ENCODE measurements at places on chromosomes 13 and 19.

DNA sequence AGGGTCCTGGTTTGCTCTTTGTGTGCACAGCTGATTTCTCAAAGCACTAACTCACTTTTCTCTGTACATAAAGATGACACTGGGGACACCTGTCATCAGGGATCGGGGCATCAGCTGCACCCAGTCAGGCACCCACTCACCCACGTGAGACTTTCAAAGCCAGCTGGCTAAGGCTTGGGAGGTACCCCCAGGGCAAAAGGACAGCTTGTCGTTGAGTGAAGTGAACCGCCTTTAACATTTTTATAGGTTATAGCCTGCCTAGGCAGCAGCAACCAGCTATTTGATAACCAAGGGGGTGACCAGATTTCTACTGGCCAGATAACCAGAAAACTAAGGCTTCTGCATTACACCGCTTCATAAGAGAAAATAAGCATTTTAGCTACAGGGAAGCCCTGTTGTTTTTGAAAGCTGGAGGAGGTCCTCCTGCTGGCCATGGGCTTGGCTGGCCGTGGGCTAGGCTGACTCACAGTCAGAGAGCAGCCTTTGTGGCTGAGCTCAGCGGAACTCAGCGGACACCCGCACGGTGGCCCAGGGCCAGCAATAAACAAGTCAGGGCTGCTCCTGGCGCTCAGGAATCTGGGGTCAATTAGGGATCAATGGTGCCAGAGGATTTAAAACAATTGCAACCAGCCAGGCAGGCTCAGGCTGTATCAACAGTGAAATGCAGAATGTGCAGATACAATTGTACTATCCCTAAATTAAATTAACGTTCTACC is 57.1 kb downstream of the ALOX5AP start:
- peak; percentile 91 for DNase-seq

DNA sequence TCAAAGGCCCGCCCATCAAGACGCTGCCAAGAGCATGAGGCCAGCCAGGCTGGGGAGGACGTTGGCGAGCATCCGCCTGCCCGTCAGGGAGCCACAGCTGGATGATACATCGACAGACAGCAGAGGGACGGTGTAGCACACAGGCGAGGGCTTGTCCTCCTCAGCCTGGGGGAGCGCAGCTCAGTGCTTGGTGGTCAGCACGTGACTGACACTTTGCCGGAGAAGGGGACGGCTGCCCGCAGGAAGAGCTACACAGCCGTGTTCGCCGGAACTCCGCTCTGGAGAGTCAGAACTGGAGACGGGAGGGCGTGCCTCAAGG is 34.1 kb downstream of the CSNK1G2 start:
- DNase-seq: no peak

DNA sequence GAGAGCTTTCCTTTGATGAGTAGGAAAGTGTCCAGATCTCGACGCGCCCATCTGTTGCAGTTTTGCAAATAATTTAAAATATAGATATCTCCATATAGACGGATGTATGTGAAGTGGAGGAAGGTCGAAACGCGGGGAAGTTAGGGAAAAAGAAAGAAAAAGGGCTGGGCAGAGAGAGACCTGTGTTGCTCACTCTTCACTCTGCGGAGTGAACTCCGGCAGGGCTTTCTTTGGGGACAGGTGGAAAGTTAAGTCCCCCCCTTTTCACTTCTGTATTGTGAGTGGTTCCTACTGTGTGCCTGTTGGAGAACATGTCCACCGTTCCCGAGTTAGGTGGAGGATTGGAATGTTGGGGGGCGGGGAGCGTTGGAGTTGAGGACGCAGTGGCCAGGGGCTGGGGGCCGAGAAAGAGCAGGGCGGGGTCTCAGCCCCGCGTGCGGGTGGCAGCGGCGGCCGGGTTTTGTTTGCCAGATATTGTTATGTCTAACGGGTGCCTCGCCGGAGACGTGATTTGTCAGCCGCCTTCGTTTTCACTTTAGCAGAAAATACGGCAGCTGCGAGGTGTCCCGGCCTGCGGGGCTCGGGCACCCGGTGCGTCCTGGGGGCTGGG is 145.1 kb upstream of the ZNF536 start:
- DNase-seq: no peak

- no peak for DNase-seq
These were observed 22.1 kb downstream of the EDNRB start for GRCh38 chr13:77896536-77896935.

GRCh38 chr19:11551603-11552235 is 7.3 kb downstream of the ELOF1 start:
- DNase-seq: no peak

DNA sequence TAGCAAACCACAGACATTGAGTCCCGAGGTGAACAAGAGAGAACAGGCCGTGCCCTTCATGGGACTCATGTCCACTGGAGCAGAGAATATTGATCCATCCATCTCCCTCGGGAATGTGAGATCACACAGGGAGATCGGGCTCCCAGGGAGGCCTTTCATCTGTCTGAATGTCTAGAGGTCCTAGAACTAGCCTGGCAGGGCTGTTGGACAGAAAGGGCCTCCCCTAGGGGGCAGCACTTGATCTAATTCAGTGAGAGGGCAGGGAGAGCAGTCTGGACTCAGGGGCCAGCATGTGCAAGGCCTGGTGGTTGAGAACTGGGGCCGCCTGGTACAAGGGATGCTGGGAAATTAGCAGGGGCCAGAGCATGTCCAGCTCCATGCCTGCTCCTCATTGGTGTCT is 4.3 kb downstream of the RUVBL2 start:
- peak; percentile 40 for DNase-seq

DNA sequence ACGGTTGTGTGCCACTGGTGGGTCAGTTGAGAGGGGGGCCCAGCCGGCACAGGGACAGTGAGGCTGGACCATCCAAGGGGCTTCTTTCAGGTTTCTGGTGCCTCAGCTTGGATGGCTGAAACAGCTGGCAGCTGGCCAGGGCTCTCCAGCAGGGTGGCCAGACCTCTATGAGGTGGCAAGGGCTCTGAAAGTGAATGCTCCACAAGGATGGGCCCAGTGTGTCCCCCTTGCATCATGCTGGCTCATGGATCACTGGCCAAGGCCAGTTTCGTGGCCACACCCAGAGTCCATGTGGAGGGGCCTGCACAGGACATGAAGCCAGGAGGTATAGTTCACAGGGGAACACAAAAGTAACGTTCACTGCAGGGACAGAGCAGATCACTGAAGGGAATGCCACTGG is 49.6 kb downstream of the CDADC1 start:
- no peak for DNase-seq

DNA sequence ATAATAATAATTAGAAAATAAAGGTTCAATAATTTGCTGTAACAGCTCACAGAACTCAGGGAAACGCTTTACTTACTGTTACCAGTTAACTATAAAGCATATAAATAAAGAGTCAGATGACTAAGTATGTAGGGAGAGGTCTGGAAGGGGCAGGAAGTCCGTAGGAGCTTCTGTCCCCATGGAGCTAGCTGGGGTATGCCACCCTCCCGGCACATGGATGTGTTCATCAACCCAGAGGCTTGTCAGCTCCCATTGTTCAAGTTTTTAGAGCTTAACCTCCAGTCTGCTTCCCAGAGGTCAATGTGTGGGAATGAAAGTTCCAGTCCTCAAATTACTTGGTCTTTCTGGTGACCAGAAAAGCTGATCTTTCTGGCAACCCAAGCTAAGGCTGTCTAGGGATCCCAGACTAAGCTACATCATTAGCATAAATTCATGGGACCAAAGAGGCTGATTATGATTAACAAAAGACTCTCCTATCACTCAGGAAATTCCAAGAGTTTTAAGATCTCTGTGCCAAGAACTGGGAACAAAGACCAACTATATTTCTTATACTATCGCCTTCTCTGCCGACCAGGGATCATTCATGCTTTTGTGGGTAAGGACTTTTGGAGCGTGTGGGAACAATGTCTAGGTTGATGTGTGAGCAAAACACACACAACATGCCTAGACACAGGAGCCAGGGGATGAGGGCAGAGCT is 31.7 kb upstream of the ZNF507 start:
- no peak for DNase-seq

DNA sequence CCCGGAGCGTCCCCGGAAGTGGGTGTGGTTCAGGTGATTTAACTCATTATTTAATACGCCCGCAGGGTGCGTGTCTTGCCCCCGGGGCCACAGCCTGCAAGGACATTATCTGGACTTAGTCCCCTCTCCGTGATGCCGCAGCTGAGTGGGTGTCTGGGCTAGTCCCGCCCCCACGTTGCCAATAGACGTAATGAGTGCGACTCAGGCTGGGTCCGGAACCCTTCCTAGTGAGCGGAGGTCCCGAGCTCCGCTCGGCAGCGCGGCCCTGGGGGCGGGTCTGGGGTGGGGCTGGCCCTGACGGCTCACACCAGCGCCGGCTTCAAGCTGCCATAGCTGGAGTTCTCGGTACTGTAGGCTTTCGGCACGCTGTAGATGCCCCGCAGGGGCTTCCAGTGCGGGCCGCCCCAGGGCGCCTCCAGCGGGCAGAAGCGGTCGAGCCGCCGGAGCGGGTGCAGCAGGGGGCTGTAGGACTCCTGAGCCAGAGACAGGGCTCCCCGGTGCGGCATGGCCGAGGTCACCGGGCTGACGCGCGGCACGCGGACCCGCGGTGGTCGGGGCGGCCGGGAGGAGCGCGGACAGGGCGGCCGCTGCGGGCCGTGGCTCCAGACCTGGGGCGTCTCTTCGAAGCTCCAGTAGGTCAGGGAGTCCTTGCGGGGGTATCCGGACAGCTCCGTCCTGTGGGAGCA is 918 bp upstream of the LHB start:
- DNase-seq: no peak

GRCh38 chr13:66477816-66478215 is 752.3 kb downstream of the PCDH9 start:
- DNase-seq: no peak

- DNase-seq: peak; percentile 33
These were observed 7.4 kb upstream of the FCGBP start for GRCh38 chr19:39941615-39942365.

DNA sequence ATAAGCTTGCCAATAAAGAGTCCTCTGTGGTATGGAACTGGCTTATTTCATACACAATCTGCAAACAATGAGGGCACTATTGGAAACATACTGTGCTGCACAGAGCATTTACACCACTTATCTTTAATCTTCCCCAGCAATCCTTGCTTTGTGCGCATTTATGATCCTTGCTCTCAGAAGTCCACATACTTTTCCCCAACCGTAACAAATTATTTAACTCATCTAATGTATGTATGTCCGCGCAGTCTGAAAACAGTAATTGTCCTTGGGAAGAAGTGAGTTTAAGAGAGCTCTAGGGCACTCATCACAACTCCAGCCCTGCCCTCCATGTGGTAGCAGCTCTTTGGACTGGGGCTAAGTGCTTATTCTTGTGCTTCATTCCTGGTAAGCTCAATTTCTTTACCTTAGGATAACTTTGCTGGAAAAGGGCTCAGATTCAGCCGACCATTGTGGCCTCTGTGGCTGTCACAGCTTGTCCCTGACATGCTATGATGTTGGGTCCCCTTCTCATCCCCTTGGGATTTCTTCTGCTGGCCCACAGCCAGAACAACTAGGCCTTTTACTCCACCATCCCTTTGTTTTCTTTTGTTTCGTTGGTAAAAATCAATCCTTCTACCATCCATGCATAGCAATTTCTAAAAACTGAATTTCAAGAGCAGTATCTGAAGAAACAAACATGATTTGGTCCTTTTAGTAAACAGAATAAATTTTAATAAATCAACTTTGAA is 152.7 kb downstream of the TNFRSF19 start:
- DNase-seq: no peak

DNA sequence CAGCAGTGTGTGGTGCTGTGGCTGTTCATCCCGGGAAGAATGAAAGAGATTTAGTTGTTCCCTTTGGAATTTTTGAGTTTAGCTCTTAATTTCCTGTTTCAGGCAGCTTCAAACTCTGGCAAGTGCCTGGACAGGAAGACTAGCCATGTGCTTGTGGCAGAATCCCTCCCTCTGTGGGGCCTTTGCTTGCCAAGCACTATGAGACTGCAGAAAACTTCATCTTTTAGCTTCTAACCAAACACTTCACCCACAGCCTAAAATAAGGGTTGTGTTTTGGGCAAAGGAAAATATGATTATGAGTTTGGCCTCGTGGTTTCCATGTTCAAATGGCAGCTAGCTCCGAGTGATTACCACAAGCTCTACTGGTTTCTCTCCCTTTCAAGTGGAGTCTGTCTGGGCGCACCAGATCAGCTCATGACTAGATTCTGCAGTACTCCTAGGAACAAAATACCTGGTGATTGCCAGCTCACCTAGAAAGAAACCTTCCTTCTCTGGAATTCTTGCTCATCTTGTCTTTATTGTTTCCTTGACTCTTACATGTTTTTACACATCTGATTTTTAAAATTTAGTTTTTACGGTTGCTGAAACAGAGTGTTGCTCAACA is 707.5 kb downstream of the SLITRK6 start:
- DNase-seq: no peak

- no peak for DNase-seq
These were observed 59.5 kb downstream of the PCCA start for GRCh38 chr13:100148422-100148821.

DNA sequence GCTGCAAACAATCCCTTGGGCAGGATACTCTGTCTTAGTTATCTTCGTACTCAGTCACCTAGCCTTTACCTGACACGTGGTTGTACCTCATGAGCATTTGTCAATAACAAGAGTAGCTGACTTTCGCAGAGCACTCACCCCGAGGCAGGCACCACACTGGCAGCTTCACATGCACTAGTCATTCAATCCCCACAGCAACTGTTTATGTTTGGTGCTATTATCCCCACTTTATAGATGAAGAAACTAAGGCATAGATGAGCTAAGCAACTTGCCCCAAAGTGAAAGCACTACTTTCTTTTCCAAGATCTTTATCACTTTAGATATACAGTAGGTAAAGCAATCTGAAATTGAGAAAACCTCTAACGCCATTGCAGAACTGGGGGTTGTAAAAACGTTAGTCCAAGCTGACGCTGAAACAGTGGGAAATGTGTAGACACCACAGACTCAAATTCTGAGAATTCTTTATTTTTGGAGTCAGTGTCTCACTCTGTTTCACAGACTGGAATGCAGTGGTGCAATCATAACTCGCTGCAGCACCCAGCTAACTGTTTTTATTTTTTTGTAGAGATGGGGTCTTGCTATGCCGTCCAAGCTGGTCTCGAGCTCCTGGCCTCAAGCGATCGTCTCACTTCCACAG is 446.0 kb downstream of the FOXO1 start:
- no peak for DNase-seq

DNA sequence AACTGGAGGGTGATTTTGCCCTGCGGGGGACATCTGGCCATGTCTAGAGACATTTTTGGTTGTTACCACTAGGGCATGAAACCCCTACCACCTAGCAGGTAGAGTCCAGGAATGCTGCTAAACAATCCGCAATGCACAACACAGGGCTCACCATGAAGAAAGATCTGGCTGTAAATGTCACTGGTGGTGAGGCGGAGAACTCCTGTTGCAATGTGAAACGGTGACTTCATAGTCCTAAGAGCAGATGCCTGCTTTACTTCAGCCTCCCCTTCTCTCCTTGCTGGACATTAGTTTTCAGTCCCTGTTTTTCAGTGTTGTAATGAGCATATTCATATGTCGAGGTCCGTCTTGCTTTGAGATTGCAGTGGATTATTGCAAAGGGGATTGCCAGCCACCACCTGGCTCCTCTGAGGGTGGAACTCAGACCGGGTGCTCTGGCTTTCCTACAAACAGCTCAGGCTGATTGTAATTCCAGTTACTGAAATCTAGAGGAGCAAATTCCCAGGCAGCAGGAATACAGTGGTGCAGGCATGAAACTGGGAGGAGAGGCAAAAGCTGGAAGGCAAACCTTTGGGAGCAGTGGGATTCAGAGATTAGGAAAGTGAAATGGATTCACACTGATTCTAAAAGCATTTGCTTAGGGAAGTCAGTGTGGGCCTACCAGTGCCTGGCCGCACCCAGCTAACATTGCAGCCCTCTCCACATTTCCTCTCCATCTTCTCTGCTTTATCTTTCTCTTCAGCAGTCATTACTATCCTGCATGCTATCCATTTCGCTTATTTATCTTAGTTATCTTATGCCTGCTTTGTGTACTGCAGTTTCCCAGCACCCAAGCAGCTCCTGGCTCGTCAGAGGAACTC is 76.1 kb upstream of the PCDH8 start:
- DNase-seq: no peak
